AG08396 (cell line): ENCODE measurements at places on chromosomes 5 and 9.
A peak's percentile ranks its signal among the peaks of the same experiment; 100 is the strongest.

DNA sequence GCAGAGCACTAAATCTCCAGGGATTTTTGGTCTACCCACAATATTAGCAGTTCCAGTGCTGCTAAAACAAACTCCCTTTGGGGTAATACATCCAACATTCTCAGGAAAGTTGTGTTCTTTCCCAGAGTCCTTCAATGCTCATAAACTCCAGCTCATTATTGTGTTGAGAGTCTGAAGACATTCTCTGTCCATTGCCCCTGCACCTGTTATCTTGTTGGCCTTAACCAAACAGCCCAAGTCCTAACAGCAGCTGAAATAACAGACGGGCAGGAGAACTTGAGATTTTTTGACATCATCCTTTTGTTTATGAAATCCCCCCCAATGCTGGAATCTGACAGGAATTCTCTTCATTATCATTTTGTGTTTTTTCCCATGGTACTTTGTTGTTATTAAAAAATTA lies 110.8 kb downstream of the PAPPA start:
- no peak for DNase-seq

GRCh38 chr9:126348911-126349550 lies 22.4 kb downstream of the MVB12B start:
- no peak for DNase-seq

DNA sequence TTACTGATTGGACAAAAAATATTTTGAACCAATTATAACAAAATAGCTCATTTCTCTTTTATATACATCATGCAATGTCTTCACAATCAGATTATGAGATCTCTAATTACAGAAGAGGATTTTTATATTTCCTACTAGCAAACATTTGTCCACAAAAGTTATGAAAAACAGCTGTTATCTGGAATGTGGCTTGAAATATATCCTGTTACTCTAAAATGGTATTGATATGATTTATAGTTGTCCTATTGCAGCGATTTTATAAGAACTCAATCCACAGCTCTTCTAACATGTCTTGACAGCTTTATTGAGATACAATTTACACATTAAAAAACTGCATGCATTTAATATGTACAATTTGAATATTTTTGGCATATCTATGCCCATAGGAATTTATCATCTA lies 779.9 kb upstream of the ACO1 start:
- no peak for DNase-seq

DNA sequence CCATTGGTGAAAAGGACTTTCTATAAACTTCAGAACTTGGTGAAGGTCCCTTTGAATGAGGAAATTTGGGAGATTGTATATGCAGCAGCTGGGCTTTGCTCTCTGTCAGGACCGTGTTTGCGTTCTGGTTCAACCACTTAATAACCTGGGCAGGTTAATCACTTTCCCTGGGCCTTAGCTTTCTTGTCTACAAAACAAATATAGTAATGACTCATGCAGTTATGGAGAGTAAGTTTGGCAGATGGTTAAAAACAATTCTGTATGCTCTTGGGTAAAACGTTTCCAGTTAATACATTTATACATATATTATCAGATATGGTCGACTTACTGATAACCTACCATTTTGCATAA lies 197.0 kb downstream of the ARHGEF28 start:
- no peak for DNase-seq

- no peak for DNase-seq
Observed at GRCh38 chr9:93668261-93668871, 92.0 kb downstream of the PHF2 start.

DNA sequence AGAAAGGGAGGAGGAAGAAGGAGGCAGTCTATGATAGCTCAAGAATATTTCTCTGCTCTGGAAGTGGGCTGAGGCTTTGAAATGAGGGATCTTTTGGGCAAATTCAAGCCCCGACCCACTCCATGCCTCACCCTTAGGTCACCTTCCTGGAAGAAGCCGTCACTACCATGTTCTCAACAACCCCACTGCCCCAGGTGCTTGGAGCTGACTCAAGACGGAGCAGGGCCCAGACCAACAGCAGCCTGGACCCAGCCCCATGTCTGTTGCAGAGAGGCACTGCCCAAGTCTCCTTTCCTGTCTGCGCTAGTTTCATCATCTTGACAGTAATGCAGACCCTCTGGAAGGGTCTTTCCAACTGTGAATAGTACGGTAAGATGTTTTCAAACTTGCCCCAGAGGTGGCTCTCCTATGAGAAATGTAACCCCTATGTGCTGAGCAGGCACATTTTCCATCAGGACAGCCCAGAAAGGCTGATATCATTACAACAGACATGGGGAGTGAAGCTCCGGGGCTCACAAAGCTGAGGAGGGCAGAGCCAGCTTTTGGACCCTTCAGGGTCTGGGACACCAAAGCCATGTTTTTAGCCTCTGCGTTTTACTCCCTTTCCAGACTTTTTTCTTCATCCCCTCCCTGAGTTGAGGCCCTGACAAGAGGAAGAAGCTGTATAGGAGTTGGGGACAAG lies 128.2 kb upstream of the LARP1 start:
- no peak for DNase-seq

GRCh38 chr5:178428341-178429155 lies 161.6 kb downstream of the COL23A1 start:
- DNase-seq, result no peak

GRCh38 chr5:172151661-172152210 lies 36.3 kb downstream of the STK10 start:
- no peak for DNase-seq

- DNase-seq, result peak; percentile 84
Observed at GRCh38 chr5:172902497-172903472, 56.4 kb upstream of the RPL26L1 start.

GRCh38 chr9:33924978-33925797 lies 108.2 kb downstream of the UBE2R2 start:
- peak; percentile 74 for DNase-seq

GRCh38 chr5:12109075-12109688 lies 204.9 kb upstream of the CTNND2 start:
- no peak for DNase-seq

DNA sequence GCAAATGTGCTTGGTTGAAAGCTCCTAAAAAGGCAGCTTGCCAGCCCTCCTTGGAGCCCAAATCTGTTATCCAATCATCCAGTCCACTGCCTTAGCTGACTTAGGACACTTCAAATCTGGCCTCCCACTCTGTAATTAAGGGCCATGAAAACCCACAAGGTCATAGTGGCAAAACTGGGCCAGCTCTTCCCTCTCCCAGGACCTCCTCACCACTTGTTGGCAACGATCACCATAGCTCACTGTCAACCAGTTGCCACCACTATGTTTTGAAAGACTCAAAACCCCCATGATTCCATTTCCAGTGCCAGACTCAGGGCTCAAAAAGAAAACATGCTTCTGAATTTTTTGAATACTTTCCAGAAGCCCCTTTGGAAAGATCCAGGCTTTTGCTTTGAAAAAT lies 107.5 kb downstream of the NREP start:
- DNase-seq, result no peak

- DNase-seq, result peak; percentile 17
Observed at GRCh38 chr5:62082370-62082801, 223.6 kb upstream of the KIF2A start.
